Trophoblast cell (in vitro differentiated cells and primary cell): ENCODE measurements at places on chromosomes 6 and 20.
A peak's percentile ranks its signal among the peaks of the same experiment; 100 is the strongest.

DNA sequence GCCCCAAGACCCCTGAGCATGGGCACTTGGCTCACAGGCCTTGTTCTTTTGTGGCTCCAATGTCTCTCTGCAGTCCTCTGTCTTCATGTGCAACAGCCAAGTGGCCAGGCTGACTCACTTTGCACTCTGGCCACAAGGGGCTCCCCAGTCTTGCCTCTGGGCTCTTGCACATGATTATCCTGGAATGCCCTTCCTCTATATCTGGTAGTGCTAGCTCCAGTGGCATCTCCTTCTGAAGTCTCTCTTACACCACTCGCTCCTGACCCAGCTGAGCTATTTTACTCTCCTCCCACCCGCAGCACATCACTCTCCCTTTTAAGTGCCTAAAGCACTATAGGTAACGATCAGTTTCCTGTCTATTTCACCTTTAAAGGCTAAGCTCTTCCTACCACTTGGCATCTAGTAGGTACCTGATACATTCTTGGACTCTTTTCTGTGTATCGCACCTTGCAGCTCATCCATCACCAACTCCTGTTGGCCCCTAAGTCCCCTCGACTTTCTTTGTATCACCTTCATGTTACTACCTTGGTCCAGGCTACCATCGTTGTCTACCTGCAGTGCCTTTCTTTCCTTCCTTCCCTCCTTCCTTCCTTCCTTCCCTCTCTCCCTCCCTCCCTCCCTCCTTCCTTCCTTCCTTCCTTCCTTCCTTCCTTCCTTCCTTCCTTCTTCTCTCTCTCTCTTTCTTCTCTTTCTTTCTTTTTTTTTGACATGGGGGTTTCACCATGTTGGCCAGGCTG lies 211.9 kb upstream of the RNF24 start:
- DNase-seq: peak; percentile 73

DNA sequence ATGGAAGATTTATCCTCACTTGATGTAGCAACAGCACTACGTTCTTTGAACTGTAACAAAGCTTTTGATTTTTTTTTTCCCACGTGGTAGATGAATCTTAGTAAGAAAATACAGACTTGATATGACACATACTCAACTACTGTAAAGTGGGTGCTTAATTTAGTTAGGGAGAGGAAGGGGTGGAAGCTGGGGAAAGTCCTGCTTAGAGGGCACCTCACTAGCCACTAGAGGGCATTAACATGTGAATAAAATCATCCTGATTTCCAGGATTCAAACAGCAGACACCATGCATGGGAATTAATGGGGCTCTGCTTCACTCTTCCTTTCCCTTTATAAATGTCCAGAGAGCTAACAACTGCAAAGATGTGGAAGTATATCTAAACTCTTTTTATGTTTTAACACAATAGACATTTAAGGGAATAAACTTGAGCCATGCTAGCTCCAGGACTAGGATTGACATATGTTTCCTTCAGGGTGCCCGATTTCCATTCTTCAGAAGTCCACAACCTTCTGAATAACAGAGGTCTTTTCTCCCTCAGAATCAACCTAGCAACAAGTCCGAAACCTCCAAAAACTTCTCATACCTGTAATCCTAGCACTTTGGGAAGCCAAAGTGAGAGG lies 250.1 kb downstream of the ATXN1 start:
- peak; percentile 55 for DNase-seq

GRCh38 chr6:143005816-143006215 lies 54.9 kb upstream of the AIG1 start:
- no peak for DNase-seq

- DNase-seq: no peak
These were observed 6.8 kb upstream of the HMGA1 start for GRCh38 chr6:34229877-34230276.

- DNase-seq: no peak
These were observed 9.6 kb upstream of the SAPCD1 start for GRCh38 chr6:31752739-31753319.

GRCh38 chr6:89829472-89830169 lies at the start of gene CASP8AP2:
Gene CASP8AP2 (plus strand): TSS chr6:89829880.
- DNase-seq: peak; percentile 97

GRCh38 chr6:69185276-69185675 lies 550.2 kb downstream of the ADGRB3 start:
- no peak for DNase-seq

GRCh38 chr6:1619673-1620503 lies 10.2 kb downstream of the FOXC1 start:
- DNase-seq: peak; percentile 39

DNA sequence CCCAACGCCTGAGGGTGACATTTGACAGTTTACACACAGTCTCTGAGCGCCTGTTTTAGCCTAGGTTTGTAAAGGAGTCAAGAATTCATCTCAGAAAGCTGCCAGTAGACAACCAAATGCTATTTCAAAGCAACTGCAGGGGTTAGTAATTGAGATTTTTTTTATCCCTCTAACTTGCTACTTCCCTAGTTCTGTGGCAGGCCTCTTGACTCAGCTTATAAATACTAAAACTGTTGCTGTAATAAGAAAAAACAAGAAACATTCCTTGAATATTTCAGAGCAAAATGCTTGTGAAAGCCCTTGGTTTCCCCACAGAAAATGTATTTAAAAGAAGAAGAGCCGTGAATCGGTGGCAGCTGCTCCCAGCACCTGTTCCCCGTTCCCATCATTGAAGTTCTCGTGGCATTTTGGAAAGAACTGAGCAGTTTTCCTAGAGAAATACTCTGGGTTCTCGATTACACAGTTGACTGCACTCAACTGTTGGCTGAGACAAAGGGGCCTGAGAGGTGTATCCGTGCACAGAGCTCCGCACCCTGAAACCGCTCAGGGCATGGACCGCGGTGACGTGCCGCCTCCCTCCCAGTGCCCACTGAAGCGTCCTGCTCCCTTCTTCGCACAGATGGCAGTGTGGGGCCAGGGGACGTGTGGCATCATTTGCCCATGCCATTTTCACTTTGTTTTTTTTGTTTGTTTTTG lies 20.9 kb downstream of the DLL1 start:
- DNase-seq: no peak

DNA sequence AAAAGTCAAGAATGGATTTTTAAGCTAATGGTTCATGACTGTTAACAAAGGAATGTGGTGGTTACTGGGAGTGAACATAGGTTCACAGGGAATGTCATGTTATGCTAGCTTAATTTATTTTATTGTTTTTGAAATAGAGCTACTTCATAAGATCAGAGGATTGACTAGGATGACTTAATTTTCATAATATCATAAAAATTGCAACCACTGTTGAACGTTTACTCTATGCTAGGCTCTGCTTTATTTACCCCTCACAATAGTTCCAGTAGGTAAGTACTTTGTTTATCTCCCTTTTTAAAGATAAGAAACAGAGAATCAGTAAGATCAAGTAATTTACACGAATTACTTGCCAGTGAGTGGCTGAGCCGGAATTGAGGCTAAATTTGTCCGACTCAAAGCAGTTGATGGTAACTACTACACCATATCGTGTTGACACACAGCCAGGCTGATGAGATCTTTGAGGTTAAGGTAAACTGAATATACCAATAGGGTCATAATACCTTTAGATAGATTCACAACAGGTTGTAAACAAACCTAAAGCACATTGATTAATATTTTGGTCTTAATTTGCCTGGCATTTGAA lies 194.6 kb upstream of the CITED2 start:
- DNase-seq: peak; percentile 59

DNA sequence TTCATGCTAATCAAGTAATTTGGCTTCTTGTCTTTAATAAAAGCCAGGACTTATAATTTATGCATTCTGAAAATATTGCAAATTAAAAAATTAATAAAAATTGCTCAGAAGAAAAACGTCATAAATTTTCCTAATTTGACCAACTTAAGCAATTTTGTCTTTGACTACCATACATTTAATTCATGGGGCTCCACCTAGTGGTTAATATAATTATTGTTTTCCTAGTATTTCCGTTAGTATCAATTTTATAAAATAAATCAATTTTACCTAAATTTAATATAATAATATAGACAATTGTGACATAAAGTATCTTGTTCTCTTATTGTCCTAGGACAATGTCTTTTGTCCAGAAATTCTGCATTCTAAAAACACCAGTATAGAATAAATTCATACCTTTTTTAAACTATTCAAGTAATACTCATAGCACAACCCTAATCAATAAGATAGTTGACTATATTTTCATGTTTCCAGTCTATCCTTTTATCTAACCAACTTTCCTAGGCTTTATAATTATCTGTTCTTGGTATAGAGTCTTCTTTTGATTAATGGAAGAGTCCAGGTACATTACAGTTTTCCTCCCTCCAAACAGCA lies 319.9 kb downstream of the TRDN start:
- DNase-seq: no peak

GRCh38 chr20:48839154-48839917 lies 11.5 kb upstream of the PREX1 start:
- DNase-seq: no peak

GRCh38 chr6:31169123-31169857 lies 1.2 kb downstream of the POU5F1 start:
- DNase-seq: peak; percentile 78

GRCh38 chr20:24096264-24096663 lies 107.7 kb upstream of the GGTLC1 start:
- DNase-seq: no peak

DNA sequence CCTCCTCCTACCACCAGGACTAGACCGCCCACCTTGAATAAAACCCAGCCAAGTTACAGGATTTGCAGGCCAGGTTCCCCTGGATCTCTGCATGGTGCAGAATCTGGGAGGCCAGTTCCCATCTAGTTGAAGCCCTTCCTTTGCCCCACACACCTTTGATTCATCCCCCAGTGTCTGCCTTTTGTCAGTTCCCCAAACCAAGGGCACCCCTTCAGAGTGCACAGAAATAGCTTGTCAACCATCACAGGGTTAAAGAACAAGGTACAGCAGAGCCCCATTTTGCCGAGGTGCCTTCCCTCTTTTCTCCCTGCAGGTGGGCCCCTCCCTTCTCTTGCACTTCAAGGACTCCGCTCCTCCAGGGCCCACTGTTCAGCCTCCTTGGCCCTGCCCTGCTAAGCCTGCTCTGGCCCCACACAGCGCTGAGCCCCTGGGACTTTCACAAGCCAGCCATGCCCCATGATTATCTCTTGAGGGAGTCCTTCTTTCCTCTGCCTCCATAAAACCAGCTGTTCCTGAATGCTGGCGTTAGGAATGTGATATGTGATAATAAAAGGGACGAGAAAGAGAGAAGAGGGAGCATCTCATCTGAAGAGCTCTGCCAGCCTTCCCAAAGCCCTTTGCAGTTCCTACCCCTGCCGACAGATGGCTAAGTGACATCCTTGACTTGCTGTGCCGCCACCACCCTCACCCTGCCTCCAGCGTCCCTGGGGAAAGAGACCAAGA lies 280.3 kb downstream of the CDC5L start:
- DNase-seq: peak; percentile 46
